Common myeloid progenitor, CD34-positive (primary cell): ENCODE measurements at places on chromosomes 11 and 22.

- DNase-seq, result peak; percentile 45
These were observed 126.0 kb upstream of the TTC12 start for GRCh38 chr11:113188371-113188834.

DNA sequence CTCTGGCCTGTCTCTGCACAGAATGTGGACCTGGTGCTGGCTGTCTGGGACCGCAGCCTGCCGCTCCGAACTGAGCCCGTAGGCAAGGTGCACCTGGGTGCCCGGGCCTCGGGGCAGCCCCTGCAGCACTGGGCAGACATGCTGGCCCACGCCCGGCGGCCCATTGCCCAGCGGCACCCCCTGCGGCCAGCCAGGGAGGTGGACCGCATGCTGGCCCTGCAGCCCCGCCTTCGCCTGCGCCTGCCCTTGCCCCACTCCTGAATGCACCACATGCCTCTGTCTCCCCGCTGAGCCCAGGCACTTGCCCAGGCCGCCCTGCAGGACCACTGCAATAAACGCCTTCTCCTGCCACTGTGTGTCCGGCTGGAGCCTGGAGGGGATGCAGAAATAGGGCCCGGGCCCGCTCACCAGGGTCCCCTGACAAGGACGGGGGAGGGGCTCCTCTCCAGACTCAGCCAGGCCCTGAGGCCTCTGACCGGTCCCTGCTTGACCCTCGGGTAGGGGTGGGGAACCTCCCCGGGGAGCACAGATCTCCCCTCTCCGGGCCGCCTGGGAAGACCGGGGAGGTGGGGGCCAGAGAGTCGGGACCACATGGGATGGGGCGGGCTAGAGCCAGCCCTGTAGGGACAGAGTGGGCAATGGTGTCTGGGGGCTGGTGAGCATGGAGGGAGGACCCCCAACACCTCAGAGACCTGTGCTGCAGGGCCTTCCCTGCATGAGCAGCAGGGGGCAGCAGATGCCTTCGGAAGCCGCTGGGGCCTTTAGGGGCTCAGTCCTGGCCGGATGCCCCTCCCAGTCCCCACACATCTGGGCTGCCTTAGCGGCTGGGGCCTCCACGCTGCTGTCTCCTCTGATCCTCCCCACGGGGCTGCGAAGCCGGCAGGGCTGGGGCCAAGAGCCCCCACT is 1.4 kb upstream of the TNNI2 start:
- peak; percentile 79 for DNase-seq

DNA sequence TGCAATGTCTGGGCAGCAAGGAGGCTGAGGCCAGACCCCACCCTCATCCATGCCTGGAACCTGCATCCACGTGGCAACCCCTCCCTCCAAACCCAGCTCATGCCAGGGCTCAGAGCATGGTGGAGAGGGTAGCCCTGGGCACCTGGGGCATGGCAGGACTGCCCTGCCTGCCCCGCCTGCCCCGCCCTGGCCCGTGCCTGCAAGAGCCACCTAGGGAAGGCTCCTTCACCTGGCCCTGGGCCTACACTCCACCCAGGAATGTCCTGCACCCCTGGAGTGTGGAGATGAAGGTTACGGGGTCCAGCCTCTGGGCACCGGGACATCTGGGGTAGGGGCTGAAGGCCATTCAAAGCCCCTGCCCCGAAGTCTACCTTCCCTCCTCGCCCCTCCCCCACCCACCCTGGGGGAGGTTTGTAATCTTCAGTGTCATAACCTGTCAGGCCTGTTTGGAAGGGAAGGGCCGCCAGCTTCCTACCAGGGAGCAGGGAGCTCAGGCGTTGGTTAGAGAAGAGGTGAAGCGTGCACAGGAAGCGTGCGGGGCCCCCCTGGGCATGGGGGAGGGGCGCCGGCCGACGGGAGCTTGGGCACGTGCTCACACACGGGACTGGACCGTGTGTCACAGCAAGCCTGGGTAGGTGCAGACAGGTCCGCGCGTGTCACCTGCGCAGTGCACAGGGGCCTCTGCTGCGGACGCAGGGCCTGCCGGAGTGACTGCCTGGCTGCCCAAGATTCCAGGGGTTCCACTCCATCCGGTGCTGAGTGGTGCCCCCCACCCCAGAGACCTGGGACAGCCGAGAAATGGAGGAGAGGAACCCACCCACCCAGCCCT is 30.7 kb upstream of the TH start:
- DNase-seq, result no peak

GRCh38 chr11:103055221-103055890 is 36.6 kb downstream of the DCUN1D5 start:
- peak; percentile 30 for DNase-seq

GRCh38 chr11:69102732-69103615 is 52.8 kb upstream of the SMIM38 start:
- DNase-seq, result no peak
